ENCODE measurements at places on chromosomes 2 and 18. TPM values are rescaled to one million over a fixed set of nuclear protein-coding genes. Genes with fewer than 3 reads are reported as not detected.

The VRK2 gene
- total RNA-seq = not detected

- DNase-seq = no peak
These were observed 158.8 kb downstream of the DDX1 start for GRCh38 chr2:15750433-15750814.

The RAPGEF4 gene
- not detected for total RNA-seq

The NDC80 gene
- 68.7 TPM for total RNA-seq

DNA sequence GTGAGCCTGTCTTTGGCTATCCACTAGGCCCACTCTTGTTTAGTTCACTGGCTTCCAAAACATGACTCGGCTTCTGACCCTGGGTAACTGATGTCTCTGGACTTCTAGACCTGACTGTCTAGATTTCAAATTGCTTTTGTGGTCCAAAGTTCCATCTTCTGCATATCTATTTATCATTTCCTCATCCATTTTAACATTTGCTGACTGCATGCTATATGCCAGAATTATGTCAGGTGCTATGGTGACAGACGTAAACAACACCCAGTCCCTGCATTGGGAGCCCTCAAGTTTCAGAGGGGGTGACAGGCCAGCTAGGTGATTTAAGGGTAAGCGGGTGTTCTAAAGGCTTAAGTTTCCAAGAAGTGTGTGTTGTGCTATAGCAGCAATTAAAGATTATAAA lies 140.9 kb downstream of the PIEZO2 start:
- no peak for DNase-seq

- DNase-seq = no peak
These were observed 166.8 kb upstream of the ID2 start for GRCh38 chr2:8514796-8515758.

DNA sequence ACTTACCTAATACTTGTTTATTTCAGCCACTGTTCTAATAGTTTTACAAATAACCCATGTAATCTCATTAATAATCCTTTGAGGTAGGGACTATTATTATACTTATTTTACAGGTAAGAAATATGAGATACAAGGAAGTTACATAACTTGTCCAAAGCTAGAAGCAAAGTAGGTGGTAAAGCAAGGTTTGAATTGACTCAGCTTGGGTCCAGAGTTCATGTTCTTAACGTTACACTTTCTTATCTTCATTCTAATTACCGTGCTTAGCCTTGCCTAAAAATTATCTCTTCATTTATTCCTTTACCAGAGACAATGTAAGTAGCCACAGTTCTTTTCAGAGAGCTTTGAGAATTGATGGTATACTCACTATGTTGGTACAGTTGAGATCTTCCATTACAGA lies 743.6 kb downstream of the KCNJ3 start:
- no peak for DNase-seq

DNA sequence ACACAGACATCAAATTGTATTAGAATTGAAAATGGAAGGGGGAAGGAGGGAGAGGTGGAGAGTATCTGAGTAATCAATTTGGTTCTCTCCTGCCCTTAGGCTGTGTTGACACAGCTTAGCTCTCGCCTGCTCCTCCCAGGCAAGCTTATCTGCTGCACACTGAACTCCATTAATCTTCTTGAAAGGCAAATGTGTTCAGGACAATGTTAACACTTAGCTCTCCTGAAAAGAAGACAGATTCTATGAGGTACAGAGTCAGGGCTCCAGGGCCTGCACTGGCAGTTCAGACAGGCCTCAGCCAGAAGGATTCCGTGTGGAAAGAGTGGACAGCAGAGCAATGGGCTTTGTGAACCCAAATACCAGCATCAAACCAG lies 430.0 kb upstream of the TNP1 start:
- DNase-seq = peak; percentile 35

- DNase-seq = peak; percentile 68
These were observed 141.9 kb upstream of the CTAGE1 start for GRCh38 chr18:22559414-22560274.

Data from A172 (cell line).